Amygdala (tissue), 56 donors: ENCODE measurements at places on chromosomes 2 and 18.

- no peak for DNase-seq
Measured at GRCh38 chr2:74858281-74858680, 24.4 kb downstream of the HK2 start.

DNA sequence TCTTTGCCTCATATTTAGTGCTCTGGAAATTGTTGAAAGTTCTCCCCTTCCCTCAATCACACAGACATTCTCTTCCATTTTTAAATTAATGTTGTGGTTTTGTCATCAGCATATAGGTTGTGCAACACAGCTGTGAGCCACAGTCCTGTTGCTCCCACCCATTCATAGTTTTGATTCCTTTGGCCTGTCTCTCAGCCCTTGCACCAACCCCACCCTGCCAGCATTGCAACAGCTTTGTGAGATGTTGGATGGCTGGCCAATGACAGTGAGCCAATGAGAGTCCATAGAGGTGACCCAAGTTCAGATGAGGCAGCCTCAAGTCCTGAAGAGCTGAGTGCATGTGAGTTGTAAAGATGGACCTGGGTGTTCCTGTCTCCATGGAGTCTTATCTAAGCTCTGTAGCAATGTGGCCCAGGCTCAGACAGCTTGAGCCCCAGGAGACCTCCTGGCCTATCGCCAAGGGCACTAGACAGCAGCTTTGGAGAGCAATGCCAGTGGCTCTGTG, 775.5 kb downstream of the RNF144A start:
- DNase-seq = no peak

GRCh38 chr18:32443033-32443705, 27.5 kb downstream of the GAREM1 start:
- DNase-seq = no peak

GRCh38 chr2:176063958-176064357, 19.8 kb downstream of the EVX2 start:
- DNase-seq = no peak

- DNase-seq = no peak
Measured at GRCh38 chr18:48792141-48792540, 158.6 kb downstream of the SMAD7 start.

GRCh38 chr2:238285653-238286082, 2.7 kb downstream of the PER2 start:
- DNase-seq = no peak
